Transverse colon (tissue), 4 donors: ENCODE measurements at places on chromosomes 12 and 14.
A peak's percentile ranks its signal among the peaks of the same experiment; 100 is the strongest.

DNA sequence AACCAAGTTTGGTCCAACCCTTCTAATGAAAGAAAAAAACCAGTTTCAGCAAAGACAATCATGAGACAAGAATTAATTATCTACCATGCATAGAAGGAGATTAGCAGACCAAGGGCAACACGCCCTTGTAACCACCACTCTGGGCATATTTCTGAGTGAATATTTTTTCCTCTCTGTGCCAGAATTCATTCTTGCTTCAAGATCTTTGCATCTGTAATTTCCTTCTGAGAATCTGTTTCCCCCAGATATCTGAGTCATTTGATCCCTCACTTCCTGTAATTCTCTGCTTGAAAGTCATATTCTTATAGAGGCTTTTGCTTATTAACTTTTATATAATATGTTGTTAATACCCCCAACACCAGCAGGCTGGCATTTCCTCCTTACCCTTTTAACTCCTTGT lies 243.7 kb downstream of the SLC16A7 start:
- DNase-seq, result no peak

DNA sequence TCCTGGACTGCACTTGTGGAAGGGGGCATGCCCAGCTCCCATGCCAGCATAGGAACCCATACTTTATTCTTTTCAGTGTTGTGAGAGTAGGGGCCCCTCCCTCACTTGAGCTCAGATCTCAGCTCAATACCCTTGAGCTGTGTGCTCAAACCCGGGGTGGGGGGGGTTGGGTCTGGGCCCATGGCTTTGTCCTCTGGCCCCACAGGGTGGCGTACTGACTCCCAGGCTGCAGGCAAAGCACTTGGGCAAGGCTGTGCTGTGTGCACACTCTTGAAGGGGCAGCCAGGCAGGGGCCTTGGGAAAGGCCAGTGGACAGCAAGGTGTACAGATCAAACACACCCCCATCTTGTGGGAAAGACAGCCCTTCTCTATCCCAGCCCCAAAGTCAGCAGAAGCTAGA lies 81.8 kb downstream of the WIF1 start:
- no peak for DNase-seq

GRCh38 chr12:31362759-31363415 lies 36.9 kb upstream of the SINHCAF start:
- DNase-seq, result peak; percentile 65

- DNase-seq, result no peak
These were observed 86.0 kb downstream of the SCFD1 start for GRCh38 chr14:30708157-30708556.

DNA sequence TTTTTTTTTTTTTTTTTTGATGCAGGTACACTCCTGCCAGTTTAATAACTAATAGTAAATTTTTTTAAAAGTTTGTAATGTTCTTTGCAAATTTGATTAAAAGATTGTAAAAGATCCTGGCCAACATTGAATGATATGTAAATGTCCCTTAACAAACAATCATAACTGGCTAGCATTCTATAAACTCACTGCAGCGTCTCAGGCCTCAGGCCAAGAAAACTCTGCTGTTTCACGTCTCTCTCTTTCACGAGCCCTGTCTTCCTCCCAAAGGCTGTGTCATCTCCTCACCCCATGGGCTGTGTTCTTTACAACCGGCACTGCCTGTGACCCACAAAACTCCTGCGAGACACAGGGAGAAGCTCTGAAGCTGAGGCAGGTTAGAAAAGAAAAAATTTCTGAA lies 103.3 kb downstream of the NUAK1 start:
- DNase-seq, result no peak

DNA sequence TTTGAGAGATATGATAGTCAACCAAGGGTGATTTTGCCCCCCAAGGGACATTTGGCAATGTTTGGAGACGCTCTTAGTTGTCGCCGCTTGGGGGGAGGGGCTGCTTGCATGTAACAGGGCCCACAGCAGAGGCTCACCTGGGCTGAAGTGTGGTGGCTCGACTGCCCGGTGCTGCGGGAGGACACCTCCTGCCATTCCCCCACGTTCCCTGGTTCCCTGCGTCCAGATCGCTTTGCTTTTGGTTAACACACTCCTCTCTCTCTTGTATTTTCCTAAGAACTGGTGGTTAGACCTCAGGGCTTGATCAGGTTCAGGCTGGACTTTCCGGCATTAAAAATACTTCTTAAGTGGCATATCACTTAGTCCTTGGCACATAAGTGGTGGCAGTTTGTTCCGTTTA lies 18.9 kb downstream of the PPP2R5C start:
- no peak for DNase-seq

DNA sequence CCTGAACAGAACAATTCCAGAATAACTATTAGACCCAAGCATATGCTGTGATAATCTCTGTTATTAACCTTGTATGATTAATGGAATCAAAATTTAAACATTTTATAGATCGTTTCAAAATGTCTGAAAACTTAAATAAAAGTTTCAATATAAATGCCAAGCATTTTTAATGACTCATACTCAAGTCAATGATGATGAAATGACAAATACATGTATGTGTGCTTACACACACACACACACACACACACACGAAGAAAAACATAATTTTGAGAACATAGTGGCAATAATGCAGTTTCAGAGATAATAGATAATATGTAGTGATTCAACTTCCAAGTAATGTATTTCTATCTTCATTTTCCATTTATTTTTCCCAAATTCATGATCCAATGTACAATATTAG lies 384.9 kb upstream of the FOXG1 start:
- DNase-seq, result no peak

GRCh38 chr12:71958993-71959578 lies 20.4 kb downstream of the TPH2 start:
- DNase-seq, result no peak

- no peak for DNase-seq
These were observed 68.2 kb upstream of the MUCL1 start for GRCh38 chr12:54786081-54786480.

DNA sequence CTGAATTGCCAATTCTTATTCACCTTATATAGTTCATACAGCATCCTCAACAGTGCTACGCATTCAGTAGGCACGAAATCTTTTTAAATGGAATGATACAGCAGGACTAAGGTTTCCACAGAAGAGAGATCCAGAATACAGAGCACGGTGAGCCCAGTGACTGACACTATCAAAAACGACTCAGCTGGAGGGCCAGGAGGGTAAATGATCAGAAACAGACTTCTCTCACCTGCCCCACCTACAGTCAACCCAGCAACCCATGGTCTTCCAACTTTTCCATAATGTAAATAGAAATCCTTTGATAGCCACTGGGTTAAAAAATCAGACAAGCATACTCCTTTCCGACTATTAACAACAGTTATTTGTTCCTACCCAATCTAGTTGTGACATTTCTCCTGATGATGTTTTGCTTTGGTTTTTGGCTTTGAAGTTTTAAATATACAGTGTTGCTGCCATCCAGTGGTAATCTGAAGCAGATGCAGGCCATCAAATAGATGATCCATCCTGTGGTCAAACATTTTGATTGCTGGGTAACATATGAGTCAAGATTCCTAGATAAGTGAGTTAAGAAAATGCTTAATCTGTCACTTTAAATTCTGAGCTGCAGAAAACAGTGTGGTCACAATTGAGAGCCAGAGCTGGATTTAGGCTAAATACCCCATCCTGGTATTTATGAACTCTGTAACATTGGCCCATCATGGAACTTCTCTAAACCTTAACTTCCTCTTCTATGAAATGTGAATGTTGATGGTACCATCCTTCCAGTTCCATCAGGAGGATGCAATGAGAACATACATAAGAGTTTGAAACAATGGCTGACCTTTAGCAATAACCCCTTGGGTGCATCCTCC lies 42.0 kb downstream of the GPHB5 start:
- DNase-seq, result no peak

- no peak for DNase-seq
These were observed 206.9 kb downstream of the TMEM132D start for GRCh38 chr12:129696926-129697325.

DNA sequence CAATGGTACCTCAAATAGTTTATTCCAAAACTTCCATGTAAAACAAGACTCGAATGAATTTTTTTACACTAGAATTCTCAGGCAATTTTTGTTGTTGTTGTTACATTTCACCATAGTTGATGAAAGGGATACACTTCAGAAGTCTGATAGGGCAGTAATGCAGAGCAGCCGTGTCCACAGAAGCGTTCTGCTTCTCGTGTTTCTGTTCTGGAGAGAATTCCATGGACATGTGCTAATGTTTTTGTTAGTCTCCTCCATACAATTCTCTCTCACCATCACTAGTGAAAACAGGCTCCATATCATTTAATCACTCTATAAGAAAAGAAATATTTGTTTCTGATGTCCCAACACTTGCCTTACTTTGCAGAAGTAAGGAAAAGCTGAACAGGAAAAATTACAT lies 606.1 kb downstream of the SLC16A7 start:
- DNase-seq, result no peak

- no peak for DNase-seq
These were observed 23.6 kb downstream of the PACS2 start for GRCh38 chr14:105337966-105338741.

DNA sequence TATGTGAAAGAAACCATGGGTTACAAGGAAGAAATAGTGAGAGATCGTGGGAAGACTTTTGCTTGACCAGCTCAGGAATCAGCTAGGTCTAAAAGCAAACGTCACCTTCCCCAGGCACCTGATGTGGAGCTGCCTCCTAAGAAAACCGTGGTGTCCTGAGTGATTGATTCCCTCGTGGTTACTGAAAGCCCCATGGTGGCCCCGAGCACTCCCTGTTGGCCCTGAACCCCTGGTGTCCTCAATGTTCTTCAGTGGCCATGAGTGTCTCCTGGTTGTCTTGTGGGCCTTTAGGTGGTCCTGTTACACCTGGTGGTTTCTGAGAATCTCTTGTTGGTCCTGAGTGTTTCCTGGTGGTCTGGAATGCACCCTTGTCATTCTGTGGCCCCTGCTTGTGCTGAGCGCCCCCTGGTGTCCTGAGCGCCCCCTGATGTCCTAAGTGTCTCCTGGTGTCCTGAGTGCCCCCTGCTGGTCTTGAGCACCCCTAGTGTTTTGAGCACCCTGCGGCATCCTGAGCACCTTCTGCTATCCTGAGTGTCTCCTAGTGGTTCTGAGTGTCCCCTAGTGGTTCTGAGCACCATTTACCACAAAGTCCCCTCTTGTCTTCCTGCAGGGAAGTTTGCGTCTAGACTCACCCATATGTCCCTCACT lies 518.7 kb downstream of the TMEM121 start:
- peak; percentile 64 for DNase-seq

DNA sequence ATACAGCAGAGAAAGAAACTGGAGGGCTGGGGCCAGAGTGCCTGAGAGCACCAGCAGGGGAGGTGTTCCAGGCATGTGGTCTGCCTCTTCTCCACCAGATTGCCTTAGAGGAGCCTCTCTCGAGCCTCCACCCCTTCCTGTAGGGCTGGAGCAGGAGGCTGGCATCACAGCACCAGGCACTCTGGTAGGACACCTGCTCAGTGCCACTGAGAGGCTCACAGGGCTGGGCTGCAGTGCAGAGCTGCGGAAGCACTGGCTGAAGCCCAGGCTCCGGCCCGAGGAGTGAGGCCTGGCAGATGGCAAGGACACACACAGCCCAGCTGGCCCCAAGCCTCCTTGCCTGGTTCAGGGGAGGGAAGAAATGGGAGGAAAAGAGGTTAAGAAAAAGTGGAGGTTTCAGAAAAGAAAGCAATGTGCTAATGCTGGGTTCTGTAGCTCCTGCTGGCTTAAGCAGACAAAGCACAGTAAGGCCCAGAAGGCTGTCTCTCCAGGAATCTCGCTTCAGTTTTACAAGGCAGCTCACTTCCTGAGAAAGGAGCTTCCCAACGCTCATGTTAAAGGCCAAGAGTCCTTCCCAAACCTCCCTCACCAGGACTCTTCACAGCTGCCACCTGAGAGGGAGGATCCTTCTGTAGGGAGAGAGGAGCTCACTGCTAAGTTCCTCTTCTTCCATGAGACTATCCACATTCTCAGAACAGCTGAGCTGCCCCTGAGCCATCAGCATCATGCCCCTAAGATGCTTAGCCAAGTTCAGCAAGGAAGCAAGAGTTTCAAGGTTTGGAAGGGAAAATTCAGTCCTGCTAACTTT lies 23.8 kb downstream of the SPTB start:
- DNase-seq, result no peak

GRCh38 chr12:106750524-106750923 lies 24.0 kb upstream of the RIC8B start:
- DNase-seq, result no peak

- no peak for DNase-seq
These were observed 34.5 kb downstream of the ELK3 start for GRCh38 chr12:96228566-96229248.

GRCh38 chr12:113749433-113749815 lies 216.7 kb downstream of the RBM19 start:
- no peak for DNase-seq

DNA sequence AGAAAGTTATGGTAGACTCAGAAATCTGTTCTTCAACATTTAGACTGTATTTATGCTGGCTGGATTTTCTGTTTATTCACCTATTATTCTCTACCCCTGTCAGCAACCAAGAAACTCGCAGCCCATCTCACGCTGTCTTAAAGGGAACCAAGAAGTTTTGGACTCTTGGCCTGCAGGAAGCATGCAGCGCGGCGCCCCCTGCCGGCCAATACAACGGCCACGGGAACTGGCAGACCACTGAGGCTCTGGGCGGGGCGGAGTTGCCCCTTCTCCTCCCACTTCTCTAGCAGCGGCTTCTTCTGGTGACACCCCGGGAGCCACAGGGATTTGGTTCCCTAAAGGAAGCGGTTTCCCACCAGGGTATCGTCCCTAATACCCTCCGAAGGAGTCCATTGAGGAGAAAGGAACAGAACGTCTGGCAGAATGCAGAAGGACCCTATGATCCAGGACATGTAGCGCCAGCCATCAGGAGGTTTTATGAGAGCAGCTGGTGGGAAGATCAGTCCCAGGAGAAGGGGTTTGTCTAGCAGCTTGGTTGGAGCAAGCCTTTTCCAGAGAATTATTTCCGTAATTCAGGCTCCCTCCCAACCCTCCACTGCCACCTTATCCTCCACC lies 21.0 kb upstream of the RNASE2 start:
- peak; percentile 8 for DNase-seq

- no peak for DNase-seq
These were observed 179.8 kb downstream of the GALC start for GRCh38 chr14:87813211-87813610.

GRCh38 chr14:63795532-63795931 lies 57.3 kb upstream of the SYNE2 start:
- no peak for DNase-seq
